ENCODE measurements at places on chromosomes 7 and 10. TPM values are rescaled to one million over a fixed set of nuclear protein-coding genes. Genes with fewer than 3 reads are reported as not detected.

DNA sequence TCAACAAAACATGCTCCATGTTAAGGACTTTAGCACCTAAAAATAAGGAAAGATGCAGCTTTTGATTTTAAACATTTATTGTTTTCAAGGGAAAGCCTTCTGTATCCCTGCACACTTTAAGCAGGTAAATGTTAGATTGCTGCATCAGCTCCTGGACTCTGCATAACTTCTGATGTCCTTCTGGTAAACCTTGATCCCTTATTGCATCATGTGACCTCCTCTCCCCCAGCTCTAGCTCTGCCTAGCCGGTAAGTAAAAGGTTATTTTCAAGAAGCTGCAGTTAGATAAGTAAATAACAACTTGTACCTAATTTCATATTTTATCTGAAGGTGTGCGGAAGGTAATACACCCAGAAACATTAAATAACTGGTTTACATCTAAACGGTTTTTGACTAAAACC lies 37.5 kb downstream of the PDK4 start:
- no peak for DNase-seq

DNA sequence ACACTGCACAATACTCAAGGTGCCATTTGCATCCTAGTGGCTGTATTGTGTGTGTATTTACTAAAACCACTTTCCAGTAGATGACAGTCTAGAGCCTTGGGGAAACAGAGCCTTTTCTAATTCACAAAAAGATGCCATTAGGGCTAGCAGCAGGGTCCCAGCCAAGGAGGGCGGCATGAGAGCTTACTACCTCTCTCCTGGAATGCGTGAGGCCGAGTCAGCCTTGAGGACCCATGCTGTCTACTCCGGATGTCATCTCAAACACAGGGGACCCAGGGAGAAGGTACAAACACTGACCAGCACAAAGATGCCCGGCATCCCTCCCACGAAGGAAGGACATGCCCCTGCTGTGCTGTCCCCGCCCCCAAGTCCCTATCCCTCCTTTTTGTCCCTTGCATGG lies 65.5 kb downstream of the CYCS start:
- no peak for DNase-seq

DNA sequence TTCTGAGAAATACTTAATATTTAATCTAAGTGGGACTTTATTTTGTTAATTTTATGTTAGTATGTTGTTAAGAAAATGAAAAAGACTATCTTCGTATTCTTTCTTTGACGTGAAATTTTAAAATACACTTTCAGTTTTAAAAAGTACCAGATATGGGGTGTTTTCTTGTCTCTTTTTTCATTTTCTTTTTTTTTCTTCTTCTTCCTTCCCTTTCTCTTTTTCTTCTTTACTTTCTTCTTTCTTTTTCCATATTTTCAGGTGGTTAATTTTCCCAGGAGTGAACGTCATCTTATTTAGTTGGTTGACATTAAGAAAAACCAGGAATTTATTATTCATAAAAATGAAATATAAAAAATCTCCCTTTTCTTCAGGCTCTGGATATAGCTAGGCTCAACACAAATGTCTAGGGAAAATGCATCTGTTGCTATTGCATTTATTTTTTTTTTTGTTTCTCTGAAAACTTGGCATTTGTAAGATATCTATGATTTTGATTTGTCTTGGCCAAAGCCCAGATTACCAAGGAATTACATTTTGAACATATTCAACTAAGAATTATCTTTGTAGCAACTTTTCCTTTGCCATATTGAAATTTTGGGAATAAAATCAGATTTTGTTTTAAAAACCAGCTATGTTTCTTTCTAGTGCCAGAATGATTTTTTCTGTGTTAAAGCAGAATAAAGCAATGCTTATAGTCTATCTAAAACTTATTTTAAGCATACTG lies 241.3 kb upstream of the FOXP2 start:
- DNase-seq = no peak

DNA sequence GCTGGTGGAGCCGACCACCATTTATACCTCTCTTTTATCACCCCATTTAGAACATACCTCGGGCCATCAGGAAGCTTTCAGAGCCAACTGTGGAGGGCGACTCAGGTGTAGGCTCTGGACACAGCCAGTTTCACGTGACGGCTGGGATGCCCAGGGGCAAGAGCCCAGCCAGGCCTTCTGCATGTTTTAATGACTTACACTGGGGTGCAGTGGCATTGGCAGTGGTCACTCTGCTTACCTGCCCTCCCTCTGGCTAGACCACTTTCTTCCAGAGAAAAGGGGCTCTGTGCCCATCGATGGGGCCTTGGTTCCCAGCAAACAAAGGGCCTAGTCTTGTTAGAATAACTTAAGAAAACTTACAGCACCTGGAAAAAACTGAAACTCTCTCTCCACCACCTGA lies 50.0 kb downstream of the PNLIPRP2 start:
- no peak for DNase-seq

DNA sequence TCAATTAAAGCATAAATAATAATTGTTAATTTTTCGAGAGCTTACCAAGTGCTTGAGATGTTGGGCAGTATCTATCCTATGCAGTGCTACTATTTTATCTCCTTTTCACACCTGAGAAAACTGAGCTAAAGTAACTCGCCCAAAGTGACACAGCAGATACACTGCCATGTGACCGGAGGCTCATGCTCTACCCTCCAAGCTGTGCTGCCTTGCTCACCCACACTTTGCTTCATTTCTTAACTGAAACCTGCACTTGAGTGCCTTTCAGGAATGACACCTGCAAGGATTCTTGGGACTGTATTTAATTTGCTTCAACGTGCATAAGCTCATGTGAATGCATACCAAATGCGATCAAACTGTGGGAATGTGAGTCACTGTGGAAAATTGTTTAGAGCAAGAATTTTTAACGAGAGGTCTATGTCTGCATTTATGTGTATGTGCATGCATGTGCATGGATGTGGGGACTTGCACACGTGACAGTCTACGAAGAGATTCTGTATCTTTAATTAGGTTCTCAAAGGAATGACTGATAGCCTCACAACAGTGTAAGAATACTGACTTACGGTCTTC lies 119.2 kb downstream of the ADCYAP1R1 start:
- DNase-seq = no peak

DNA sequence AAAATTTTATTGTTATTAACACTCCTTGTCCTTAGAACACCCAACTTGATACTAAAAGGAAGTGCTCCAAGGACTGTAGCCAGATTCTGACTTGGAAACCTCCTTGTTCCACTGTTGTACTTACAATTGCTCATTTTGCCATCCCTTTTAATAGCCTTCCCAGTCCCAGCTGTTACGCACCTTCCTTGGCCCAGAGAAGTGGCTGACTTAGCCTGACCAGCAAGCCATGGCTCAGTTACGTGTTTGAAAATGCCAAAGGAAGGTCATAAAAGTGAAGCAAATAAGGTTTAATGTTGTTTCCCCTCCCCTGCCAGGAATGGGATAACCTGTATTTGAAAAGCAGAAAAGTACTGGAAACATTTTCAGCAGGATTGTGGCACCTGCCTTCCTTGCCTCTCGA lies 3.7 kb upstream of the ANKRD1 start:
- DNase-seq = no peak

DNA sequence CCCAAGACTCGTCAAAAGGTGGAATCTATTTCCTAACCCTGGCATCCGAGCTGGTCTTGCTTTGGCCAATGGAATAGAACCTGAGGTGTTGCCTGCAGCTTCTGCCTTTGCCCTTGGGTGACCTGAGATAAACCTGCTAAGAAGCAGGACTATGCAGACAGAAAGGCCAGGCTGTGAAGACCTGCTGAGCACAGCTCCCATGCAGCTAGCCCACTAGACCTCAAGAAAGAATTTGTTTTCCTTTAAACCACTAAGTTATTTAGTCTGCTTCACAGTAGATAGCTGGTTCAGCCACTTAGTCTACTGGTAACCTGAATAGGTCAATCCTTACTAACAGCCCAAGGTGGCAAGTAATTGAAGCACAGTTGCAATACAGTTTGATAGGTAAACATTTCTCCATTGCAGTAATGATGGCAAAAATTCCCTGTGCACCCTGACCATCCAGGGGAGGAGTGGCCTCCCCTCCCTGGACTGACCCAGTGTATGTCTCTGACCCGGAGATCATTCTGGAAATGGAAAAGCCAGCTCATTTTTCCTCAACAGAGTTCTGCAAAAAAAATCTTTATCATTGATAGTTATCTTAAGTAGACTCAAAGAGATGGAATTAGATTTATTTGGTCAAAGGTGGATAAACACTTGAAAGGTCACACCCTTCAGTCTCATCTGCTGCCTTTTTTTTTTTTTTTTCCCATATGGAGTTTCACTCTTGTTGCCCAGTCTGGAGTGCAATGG lies 20.0 kb downstream of the TNS3 start:
- no peak for DNase-seq

Gene CALHM2
- 14.4 TPM for polyA plus RNA-seq

Gene ZNF853
- 20.5 TPM for polyA plus RNA-seq

Gene ADCY1
- polyA plus RNA-seq = 3.1 TPM

Gene MDH2
- polyA plus RNA-seq = 214 TPM

Gene CTAGE4
- polyA plus RNA-seq = 7.2 TPM

Gene NUTM2E
- polyA plus RNA-seq = not detected

Gene THSD7A
- 76.0 TPM for polyA plus RNA-seq

Gene EIF5AL1
- polyA plus RNA-seq = 1.0 TPM

Gene SCIN
- 118 TPM for polyA plus RNA-seq

Gene TAS2R41
- polyA plus RNA-seq = not detected

Data from left renal cortex interstitium (tissue), 4 donors.